Cardiac muscle cell (in vitro differentiated cells and primary cell): ENCODE measurements at places on chromosomes 1 and 21. TPM values are rescaled to one million over a fixed set of nuclear protein-coding genes. Genes with fewer than 3 reads are reported as not detected.

DNA sequence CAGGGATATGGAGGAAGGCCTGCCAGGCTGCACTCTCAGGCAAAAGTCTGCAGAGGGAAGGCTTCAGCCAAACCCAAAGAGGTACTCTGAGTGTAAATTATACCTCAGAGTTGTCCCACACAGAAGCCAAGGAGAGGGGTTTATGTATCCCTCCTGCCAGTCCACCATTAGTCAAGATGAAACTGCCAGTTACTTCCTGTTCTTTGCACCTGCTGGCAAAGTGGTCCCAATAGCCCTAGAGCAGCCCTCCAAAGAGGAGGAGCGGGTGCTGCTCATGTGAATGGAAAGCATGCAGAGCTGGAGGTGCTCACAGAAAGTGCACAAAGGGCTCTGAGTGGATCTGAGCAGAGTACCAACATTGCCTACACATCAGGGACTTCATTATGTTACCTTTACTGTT, 37.1 kb upstream of the MCOLN3 start:
- no peak for DNase-seq
- no peaks in the 10 kb centered on the region for H3K4me1 ChIP-seq
- H3K36me3 ChIP-seq: no peaks in the 10 kb centered on the region
- H3K4me3 ChIP-seq: no peak overlapping the region
- H3K27ac ChIP-seq: no peak overlapping the region

DNA sequence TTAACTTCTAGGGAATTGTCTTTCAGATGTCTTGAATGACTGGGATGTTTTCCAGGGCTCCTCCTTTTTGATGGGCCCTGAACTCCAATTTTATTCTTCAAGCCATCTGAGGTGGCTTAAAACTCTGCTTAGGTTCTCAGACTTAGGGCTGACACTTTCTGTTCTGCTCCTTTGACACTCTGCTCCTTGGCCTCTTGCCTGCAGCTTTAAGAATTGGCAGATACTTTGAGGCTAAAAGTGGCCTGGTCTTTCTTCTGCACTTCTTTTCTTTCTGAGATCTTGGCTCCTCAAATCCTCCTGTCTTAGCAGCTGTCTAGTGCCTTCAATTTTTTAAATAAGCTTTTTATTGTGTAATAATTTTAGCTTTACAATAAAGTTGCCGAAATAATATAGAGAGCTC, 294.6 kb downstream of the RPS6KC1 start:
- no peaks in the 10 kb centered on the region for H3K4me1 ChIP-seq
- DNase-seq: no peak
- no peaks in the 10 kb centered on the region for H3K27me3 ChIP-seq
- H3K4me3 ChIP-seq: no peak overlapping the region

- H3K4me1 ChIP-seq: peaks cover 69% of the 10 kb centered on the region
- H3K27me3 ChIP-seq: no peaks in the 10 kb centered on the region
- peak overlapping the region; percentile 85 for H3K27ac ChIP-seq
- H3K4me3 ChIP-seq: no peak overlapping the region
- H3K36me3 ChIP-seq: no peaks in the 10 kb centered on the region
Observed at GRCh38 chr1:206517784-206518183, 10.5 kb downstream of the RASSF5 start.

GRCh38 chr1:232486006-232486405, 143.9 kb downstream of the SIPA1L2 start:
- no peaks in the 10 kb centered on the region for H3K27me3 ChIP-seq
- H3K4me1 ChIP-seq: peaks cover 34% of the 10 kb centered on the region
- no peak overlapping the region for H3K4me3 ChIP-seq
- no peak for DNase-seq
- H3K27ac ChIP-seq: peak overlapping the region; percentile 93
- H3K36me3 ChIP-seq: peaks cover 42% of the 10 kb centered on the region

GRCh38 chr1:11357276-11357675, 84.3 kb downstream of the UBIAD1 start:
- no peak for DNase-seq
- no peaks in the 10 kb centered on the region for H3K36me3 ChIP-seq
- H3K27ac ChIP-seq: no peak overlapping the region
- H3K27me3 ChIP-seq: no peaks in the 10 kb centered on the region
- no peak overlapping the region for H3K4me3 ChIP-seq

Gene FCMR
- total RNA-seq: not detected in 2 replicates

DNA sequence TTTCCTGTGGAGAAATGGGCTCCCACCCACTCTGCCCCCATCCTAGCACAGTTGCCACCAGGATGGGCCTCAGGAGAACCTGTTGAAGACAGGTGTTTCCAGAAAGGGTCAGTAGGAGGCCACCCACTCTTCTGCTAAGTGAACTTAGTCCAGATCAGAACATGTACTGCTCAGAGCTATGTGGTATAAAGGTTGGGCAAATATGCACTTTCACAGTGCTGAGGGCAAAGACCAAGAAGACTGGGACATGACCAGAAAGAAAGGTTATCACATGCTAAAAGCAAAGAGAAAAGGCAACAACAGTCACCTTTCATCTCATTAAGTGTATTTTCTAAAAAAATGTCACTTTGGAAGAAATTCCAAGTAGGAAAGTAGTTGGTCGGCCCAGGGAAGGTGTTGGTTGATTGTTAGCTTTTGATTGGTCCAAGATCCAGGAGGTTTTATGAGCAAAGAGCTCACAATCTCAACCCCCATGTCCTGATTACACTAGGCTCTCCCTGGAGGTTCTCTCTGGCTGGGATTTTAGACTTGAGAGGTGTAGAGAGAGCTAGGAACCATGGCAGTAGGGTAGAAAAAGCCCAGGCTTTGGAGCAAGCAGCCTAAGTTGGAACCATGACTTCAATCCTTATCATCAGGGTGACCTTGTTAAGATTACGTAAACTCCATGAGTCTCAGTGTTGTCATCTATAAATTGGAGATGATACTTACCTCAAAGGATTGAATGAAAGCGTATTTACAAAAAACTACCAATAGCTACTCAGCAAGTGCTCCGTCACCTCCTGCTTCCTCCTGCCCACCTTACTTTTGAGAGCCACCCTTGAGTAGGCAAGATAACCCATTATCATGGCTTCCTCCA, 102.6 kb downstream of the GLUL start:
- H3K27ac ChIP-seq: no peak overlapping the region
- peaks cover 9% of the 10 kb centered on the region for H3K4me1 ChIP-seq
- H3K4me3 ChIP-seq: no peak overlapping the region
- DNase-seq: no peak

DNA sequence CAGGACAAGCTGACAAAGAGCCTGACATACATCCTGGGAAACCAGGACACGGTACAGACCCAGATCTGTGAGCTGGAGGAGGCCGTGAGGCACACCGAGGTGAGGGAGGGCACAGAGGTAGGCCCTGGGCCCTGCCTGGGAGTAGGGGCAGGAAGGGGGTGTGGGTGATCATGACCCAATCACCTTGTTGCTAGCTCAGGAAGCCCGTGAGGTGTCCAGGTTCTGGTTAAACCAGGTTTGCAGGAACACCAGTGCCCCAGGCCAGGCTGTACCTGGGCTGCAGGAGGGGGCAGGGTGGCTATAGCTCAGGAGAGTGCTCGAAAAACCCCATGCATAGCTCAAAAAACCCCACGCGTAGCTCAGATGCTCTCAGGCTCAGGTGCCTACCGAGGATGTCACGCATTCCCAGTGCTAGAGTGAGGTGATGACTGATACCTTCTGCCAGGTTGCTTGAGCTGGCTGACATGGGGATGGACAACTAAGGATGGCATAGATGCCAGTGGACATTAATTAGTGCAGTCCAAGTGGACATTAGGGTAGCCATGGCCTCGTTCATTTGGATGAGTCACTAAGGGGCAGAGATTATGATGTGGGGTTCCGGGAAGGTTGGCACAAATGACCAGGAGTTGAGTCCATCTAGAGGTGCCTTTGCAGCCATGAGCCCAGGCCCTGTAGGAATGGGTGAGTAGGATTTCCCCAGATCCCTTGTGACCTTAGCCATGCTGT, 3.7 kb downstream of the TRIM46 start:
- no peaks in the 10 kb centered on the region for H3K36me3 ChIP-seq
- H3K4me3 ChIP-seq: no peak overlapping the region
- peaks cover under 1% of the 10 kb centered on the region for H3K4me1 ChIP-seq
- no peak for DNase-seq
- H3K27ac ChIP-seq: no peak overlapping the region

Gene C2CD4D
- total RNA-seq: not detected in 2 replicates

GRCh38 chr1:83802460-83803152, 196.3 kb downstream of the TTLL7 start:
- no peak for DNase-seq
- H3K4me1 ChIP-seq: no peaks in the 10 kb centered on the region
- no peak overlapping the region for H3K27ac ChIP-seq
- H3K27me3 ChIP-seq: no peaks in the 10 kb centered on the region
- no peaks in the 10 kb centered on the region for H3K36me3 ChIP-seq
- no peak overlapping the region for H3K4me3 ChIP-seq

Gene LYSMD1
- 19.7 and 26.7 TPM in 2 replicates for total RNA-seq

DNA sequence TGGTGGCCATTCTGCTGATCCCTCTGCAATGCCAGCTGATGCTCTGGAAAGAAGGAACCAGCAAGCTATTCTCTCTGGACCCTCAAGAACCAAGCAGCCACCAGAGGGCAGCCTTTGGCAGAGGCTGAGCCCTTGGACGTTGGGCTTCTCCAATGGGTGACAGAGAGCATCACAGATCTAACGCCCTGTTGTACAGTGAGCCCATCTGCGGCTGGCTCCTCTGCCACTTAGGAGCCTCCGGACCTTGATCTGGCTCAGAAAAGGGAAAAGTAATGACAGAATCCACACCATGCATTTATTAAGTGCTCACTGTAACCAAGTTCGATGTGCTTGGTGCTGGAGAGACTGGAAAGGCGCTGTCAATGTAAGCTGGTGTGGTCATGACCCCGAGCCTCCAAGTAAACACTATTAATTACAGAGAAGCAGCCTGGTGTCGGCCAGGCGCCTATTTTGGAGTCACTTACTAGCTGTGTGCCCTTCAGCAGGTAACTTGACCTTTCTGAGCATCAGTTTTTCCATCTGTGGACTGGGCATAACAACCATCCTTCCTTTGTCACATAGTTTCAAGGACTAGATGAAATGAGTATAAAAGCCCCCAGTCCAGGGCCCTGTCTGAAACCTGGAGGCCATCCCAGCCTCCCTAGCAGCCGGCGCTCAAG, 34.9 kb downstream of the ECE1 start:
- peak; percentile 91 for DNase-seq
- H3K4me3 ChIP-seq: no peak overlapping the region
- H3K27me3 ChIP-seq: no peaks in the 10 kb centered on the region
- H3K27ac ChIP-seq: no peak overlapping the region
- H3K36me3 ChIP-seq: no peaks in the 10 kb centered on the region

- no peaks in the 10 kb centered on the region for H3K36me3 ChIP-seq
- H3K27me3 ChIP-seq: no peaks in the 10 kb centered on the region
- no peak overlapping the region for H3K27ac ChIP-seq
- no peak for DNase-seq
- no peaks in the 10 kb centered on the region for H3K4me1 ChIP-seq
- no peak overlapping the region for H3K4me3 ChIP-seq
Observed at GRCh38 chr1:41775956-41776585, 142.7 kb downstream of the HIVEP3 start.

Gene GJA8
- total RNA-seq: not detected in 2 replicates

Gene PLEKHA6
- 44.1 and 71.7 TPM in 2 replicates for total RNA-seq

DNA sequence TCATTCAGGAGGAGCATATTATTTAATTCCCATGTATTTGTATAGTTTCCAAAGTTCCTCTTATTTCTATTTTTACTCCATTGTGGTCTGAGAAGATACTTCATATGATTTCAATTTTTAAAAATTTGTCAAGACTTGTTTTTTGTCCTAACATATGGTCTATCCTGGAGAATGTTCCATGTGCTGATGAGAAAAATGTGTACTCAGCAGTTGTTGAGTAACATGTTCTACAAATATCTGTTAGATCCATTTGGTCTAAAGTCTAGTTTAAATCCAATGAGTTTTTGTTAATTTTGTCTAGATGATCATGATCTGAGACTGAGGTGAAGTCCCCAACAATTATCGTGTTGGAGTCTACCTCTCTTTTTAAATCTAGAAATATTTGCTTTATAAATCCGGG, 14.5 kb downstream of the PSMG1 start:
- H3K4me3 ChIP-seq: no peak overlapping the region
- H3K27me3 ChIP-seq: no peaks in the 10 kb centered on the region
- peaks cover 15% of the 10 kb centered on the region for H3K36me3 ChIP-seq
- no peaks in the 10 kb centered on the region for H3K4me1 ChIP-seq

DNA sequence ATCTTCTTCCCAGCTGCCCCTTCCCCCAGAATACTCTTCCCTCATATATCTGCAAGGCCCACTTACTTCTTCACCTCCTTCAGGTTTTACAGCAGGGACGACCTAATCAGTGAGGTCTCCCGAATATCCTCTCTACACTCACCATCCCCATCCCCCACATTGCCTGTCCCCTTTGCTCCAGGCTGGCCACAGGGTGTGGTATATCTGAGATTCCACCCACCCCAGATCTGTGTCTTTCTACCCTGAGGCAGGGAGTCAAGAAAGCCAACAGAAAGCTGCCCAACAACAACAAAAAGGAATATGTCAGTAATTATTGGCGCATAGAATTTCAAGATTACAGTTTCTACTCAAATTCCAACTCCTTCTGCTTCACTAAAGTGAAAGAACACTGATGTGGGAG, 30.0 kb upstream of the OPRD1 start:
- no peak for DNase-seq
- H3K27me3 ChIP-seq: no peaks in the 10 kb centered on the region
- H3K36me3 ChIP-seq: no peaks in the 10 kb centered on the region
- H3K4me3 ChIP-seq: no peak overlapping the region
- peaks cover 10% of the 10 kb centered on the region for H3K4me1 ChIP-seq

Gene RHD
- 0.74 TPM in 1 of 2 replicates, not detected in the other for total RNA-seq

GRCh38 chr1:94362466-94363058, 55.6 kb upstream of the ABCD3 start:
- peak; percentile 48 for DNase-seq
- H3K27ac ChIP-seq: no peak overlapping the region
- H3K4me3 ChIP-seq: no peak overlapping the region
- H3K36me3 ChIP-seq: no peaks in the 10 kb centered on the region
- H3K27me3 ChIP-seq: no peaks in the 10 kb centered on the region
- H3K4me1 ChIP-seq: peaks cover 12% of the 10 kb centered on the region

GRCh38 chr1:208219659-208220282, 24.4 kb downstream of the PLXNA2 start:
- DNase-seq: peak; percentile 80
- H3K27ac ChIP-seq: peak overlapping the region; percentile 95
- H3K36me3 ChIP-seq: peaks cover 23% of the 10 kb centered on the region
- peaks cover 66% of the 10 kb centered on the region for H3K4me1 ChIP-seq
- H3K4me3 ChIP-seq: no peak overlapping the region

GRCh38 chr1:167429612-167430011, 88.7 kb downstream of the CD247 start:
- no peak for DNase-seq
- no peaks in the 10 kb centered on the region for H3K27me3 ChIP-seq
- peaks cover 12% of the 10 kb centered on the region for H3K4me1 ChIP-seq
- no peak overlapping the region for H3K4me3 ChIP-seq
- H3K36me3 ChIP-seq: no peaks in the 10 kb centered on the region
- H3K27ac ChIP-seq: no peak overlapping the region
